ENCODE measurements at places on chromosomes 2 and 18.
A peak's percentile ranks its signal among the peaks of the same experiment; 100 is the strongest.

DNA sequence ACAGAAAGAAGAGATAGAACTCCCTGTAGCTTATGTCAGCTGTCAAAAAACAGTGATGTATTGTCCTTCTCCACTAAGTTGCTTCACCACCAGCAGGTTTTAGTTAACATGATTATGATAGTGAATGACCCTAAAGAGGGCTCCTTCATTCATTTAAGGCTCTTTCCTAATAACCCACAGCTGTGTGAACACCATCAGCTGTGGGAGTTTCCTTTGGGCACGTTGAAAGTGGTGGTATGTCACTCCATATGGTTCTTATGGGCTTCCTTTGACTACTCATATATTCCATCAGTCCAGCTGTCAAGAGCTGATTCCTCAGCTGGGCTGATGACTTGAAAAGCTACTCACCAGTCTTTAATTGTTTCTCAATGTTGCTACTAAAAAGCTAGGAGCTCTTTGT is 210.3 kb downstream of the UBE2E3 start:
- H3K4me1 ChIP-seq = peaks cover 3% of the 10 kb centered on the region
- no peak for DNase-seq
- no peak overlapping the region for H3K27ac ChIP-seq
- no peaks in the 10 kb centered on the region for H3K27me3 ChIP-seq

DNA sequence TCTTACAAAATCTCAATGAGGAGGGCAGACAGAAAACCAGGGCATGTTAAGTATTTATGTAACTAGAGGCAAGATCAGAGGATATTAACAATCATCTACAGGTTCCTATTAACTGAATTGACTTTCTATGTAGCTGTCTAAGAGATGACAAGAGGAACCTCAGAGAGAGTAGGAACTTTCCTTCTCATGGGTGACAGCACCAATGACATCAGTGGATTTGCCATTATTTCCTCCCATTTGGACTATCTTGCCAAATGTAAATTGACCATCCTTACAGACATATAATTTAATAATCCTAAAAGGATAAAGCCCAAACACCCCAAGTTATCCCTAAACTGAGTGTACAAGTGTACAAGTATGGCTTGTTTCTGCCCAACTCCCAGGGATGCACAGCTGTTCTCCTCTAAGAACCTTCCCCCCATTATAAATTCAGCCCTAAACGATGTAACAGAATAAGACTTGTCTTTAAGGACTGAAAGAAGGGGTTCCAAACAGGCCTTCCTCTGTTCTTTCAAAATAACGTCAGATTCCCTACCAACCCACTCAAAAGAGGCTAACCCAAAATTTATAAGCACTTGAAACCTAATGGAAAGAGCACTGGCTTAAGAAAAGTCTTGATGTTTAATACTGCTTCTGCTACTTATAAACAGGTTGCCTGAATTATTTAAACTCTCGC is 73.4 kb upstream of the CHAC2 start:
- H3K4me3 ChIP-seq = no peak overlapping the region
- H3K27me3 ChIP-seq = no peaks in the 10 kb centered on the region
- no peak for DNase-seq
- H3K27ac ChIP-seq = no peak overlapping the region
- H3K4me1 ChIP-seq = no peaks in the 10 kb centered on the region
- peaks cover 34% of the 10 kb centered on the region for H3K36me3 ChIP-seq

DNA sequence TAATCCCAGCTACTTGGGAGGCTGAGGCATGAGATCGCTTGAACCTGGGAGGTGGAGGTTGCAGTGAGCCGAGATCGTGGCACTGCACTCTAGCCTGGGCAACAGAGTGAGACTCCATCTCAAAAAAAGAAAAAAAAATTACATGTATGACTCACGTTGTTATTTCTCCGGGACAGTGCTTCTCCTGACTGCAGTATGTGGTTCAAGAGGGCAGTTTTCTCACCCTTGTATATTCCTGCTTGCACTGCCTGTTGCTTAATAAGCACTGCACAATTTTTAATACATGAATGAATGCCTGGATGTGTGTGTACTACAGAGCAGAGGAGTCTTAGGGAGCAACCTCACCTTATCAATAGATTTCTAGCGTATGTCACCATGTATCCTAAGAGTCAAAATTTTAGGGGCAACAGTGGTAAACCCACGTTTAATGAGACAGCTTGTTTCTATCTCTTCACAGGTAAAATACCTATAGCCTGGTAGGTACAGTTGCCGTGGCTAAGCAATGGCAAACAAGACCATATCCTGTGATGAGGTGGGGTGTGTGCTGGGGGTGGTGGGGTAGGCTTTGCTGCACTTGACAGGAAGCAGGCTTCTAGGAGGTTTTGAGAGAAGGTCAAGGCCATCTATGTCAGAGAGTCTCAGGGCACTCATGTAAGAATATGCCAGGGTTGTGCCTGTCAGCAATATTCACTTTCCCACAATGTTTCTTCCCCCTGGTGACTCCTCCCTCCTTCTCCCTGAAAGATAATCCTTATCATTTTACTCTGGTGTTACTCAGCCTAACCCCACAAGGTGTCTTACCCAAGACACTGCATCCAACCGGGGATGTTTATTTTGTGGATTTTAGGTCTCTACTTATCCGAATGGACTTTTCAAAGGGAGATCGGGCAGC is 36.9 kb upstream of the MEX3C start:
- no peaks in the 10 kb centered on the region for H3K36me3 ChIP-seq
- DNase-seq = no peak

GRCh38 chr2:144518748-144519596 is 947 bp downstream of the ZEB2 start:
- H3K4me3 ChIP-seq = no peak overlapping the region
- peaks cover 16% of the 10 kb centered on the region for H3K27me3 ChIP-seq
- peaks cover 41% of the 10 kb centered on the region for H3K4me1 ChIP-seq
- DNase-seq = peak; percentile 74

DNA sequence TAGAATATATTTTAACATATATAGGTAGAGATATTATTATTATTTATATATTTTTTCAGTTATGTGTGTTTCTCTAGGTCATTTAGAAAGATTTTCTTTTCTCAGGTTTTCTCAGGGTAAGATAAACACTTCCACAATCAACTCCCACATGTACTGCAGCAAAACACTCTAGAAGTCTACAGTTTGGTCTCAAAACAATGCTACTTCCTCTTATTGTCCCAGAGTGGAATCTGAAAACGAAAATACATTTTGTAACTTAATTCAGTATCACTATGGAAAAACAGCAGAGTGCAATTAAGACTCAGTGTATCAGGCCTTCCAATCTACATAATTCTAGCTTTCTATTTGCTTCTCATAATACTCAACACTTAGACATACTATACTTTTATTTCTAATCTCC is 190.1 kb upstream of the SLC35G4 start:
- H3K27ac ChIP-seq = no peak overlapping the region
- H3K4me3 ChIP-seq = no peak overlapping the region
- no peaks in the 10 kb centered on the region for H3K27me3 ChIP-seq
- no peaks in the 10 kb centered on the region for H3K4me1 ChIP-seq

DNA sequence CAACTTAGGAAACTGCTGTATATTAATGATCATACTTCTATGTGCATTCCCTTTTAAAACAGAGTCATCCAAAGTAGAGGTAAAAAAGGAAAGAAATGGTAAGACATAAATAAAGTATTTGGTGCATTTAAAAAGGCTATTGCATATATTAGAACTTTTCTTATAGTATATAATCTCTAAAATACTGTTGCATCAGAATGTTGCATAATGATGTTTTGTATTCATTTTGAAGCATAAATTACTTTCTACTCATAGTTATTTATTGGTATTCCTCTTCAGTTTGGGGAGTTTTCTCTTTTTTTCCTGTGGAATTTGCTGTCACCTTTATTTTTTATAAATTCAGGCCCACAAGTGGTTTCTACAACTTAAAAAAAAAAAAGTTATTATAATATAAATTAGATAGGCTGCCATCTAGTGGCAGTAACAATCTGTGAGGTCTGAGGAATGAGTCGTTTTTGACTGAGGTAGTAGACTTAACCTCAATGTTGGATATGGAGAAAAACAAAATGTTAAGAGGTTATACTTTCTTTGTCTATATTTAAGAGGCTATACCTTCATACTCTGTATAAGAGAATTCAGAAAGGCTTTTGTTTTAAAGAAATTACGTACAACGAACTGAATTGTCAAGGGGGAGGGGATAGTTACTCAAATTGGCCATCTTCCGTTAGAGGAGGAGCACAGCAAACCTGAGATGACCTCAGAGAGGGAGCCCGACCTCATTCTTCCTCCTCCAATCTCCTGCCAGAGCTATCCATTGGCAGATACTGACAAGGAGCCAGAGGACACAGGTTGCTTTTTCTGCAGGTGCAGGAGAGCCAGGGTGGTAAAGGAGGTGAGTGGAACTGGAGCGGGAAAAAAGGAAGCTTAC is 23.8 kb downstream of the ANKAR start:
- peak; percentile 42 for DNase-seq
- peaks cover 3% of the 10 kb centered on the region for H3K36me3 ChIP-seq
- H3K27ac ChIP-seq = no peak overlapping the region
- H3K4me3 ChIP-seq = peak overlapping the region; percentile 42

- H3K36me3 ChIP-seq = no peaks in the 10 kb centered on the region
- no peak for DNase-seq
- no peak overlapping the region for H3K27ac ChIP-seq
- no peak overlapping the region for H3K4me3 ChIP-seq
- no peaks in the 10 kb centered on the region for H3K27me3 ChIP-seq
These were observed 30.6 kb downstream of the ARMC9 start for GRCh38 chr2:231228974-231229529.

DNA sequence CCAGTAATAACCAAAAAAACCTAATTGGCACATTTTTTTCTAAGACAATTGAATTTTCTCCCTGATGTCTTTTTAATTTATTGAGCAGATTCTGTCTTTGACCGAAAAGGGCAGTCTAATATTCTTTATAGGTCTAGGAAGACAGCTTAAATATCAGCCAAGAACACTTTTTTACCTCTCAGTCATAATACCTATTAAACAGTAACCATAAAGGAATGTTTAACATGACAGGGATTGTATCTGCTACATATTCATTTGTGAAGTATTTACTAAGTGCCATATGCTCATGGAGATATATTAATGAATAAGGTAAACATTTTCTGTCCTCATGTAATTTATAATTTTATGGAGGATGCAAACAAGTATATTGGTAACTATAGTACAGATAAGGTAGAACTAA is 3.1 kb upstream of the HTR2B start:
- peaks cover 3% of the 10 kb centered on the region for H3K4me1 ChIP-seq
- no peaks in the 10 kb centered on the region for H3K36me3 ChIP-seq
- no peak for DNase-seq
- no peaks in the 10 kb centered on the region for H3K27me3 ChIP-seq
- H3K27ac ChIP-seq = no peak overlapping the region

GRCh38 chr2:31255911-31256571 is 22.1 kb downstream of the EHD3 start:
- no peaks in the 10 kb centered on the region for H3K36me3 ChIP-seq
- no peak for DNase-seq
- peak overlapping the region; percentile 82 for H3K27ac ChIP-seq
- H3K4me3 ChIP-seq = peak overlapping the region; percentile 67
- H3K27me3 ChIP-seq = no peaks in the 10 kb centered on the region

DNA sequence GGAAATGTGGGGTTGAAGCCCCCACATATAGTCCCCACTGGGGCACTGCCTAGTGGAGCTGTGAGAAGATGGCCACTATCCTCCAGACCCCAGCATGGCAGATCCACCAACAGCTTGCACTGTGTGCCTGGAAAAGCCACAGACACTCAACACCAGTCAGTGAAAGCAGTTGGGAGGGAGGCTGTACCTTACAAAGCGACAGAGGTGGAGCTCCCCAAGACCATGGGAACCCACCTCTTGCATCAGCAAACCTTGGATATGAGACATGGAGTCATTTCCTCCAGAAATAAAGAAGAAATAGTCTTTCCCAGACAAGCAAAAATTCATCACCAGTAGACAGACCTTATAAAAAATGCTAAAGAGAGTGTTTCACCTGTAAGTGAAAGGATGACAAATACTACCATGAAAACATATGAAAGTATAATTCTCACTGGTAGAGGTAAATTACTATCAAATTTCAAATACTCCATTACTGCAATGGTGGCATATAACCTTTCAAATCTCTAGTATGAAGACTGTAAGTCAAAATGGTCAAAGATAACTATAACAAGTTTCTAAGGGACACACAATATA is 152.6 kb upstream of the EPHA4 start:
- no peak overlapping the region for H3K27ac ChIP-seq
- H3K4me1 ChIP-seq = no peaks in the 10 kb centered on the region
- H3K36me3 ChIP-seq = no peaks in the 10 kb centered on the region

- peaks cover 9% of the 10 kb centered on the region for H3K4me1 ChIP-seq
- no peak overlapping the region for H3K27ac ChIP-seq
- DNase-seq = no peak
- peaks cover 12% of the 10 kb centered on the region for H3K36me3 ChIP-seq
These were observed 180.2 kb downstream of the THADA start for GRCh38 chr2:43415592-43415991.

GRCh38 chr2:190250421-190250820 is 69.2 kb downstream of the HIBCH start:
- DNase-seq = no peak
- H3K4me3 ChIP-seq = no peak overlapping the region

DNA sequence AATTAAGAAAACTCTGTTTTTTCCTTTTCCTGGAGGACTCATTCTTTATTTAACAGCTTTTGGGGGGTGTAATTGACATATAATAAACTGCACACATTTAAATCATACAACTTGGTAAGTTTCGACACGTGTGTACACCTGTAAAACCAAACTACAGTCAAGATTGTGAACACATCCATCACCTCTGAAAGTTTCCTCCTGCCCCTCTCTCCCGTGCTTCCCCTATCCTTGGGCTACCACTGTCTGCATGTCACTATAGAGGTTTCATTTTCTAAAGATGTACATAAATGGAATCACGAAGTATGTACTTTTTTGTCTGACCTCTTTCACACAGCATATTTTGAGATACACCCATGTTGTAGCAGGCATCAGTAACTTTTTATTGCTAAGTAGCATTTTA is 100.0 kb downstream of the BIN1 start:
- no peaks in the 10 kb centered on the region for H3K36me3 ChIP-seq
- no peaks in the 10 kb centered on the region for H3K4me1 ChIP-seq
- H3K27me3 ChIP-seq = peaks cover 12% of the 10 kb centered on the region
- DNase-seq = no peak
- H3K27ac ChIP-seq = no peak overlapping the region
- no peak overlapping the region for H3K4me3 ChIP-seq

GRCh38 chr2:80854831-80855230 is 550.3 kb upstream of the LRRTM1 start:
- no peaks in the 10 kb centered on the region for H3K27me3 ChIP-seq
- no peak overlapping the region for H3K4me3 ChIP-seq
- no peak overlapping the region for H3K27ac ChIP-seq
- no peak for DNase-seq

DNA sequence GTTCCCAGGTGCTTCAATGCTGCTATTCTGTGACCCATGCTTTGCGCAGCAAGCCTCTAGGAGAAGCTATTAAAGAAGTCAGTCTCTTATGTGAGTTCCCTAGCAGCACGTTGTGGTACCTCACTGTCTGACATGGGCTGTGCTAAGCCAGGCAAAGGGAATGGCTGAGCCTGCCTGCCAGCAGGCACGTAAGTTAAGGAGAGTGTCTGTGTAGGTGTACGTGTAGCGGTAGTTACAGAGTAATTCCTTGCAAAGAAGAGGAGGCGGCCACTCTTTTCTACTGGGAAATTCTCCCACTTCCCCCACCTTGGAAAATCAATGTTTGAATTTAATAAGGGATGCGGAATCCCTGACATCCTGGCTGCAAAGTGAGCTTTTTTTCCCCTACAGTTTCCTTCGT is 123.5 kb upstream of the LYPD1 start:
- no peaks in the 10 kb centered on the region for H3K4me1 ChIP-seq
- H3K27me3 ChIP-seq = no peaks in the 10 kb centered on the region

Measured in naive B cell (primary cell).